ENCODE measurements at places on chromosomes 12 and 14.

GRCh38 chr14:53896726-53897125 is 59.9 kb downstream of the BMP4 start:
- no peak for DNase-seq

DNA sequence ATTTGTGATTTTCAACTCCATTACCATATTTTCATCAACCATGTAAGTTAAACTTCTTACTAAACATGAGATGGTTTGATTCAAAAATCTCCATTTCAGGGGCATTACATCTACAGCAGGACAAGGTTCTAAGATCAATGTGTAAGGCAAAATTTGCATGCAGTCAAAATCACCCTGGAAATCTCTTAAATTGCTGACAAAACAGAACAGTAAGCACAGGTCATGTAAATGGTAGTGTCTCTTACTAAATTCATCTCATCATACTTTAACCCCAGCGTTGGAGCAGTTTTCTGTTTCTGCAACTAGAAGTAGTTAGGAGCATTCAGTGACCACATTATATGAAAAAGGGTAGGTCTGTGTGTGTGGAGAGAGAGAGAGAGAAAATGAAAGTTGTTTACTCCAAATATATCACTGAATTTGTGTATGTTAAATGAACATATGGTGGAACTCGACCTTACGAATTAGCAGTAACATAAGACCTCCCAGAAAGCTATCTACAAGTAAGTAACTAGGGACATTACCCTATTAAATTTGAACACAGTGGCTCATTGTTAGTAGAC is 227.5 kb downstream of the SSPN start:
- no peak for DNase-seq

GRCh38 chr12:69030321-69030720 is 97.3 kb upstream of the CPM start:
- DNase-seq = no peak

DNA sequence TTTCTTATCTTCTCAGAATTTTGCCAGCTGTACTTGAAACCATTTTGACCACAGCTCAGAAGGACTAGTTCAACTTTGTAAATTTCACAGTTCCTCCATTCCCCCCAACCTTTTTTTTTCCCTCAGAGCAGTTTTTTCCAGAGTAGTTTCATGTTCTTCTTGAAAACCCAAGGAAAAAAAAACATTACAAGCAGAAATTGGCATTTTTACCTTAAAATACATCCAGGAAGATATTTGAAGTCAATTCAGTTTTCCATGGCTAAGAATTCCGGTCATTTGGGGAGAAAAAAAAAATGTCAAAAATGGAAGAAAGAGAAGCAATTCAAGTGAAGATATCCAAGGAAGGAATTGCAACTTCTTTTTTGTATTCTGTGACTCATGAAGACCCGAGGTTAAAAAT is 39.5 kb downstream of the SYNE2 start:
- DNase-seq = peak; percentile 9

GRCh38 chr12:121323908-121324307 is 27.4 kb upstream of the CAMKK2 start:
- no peak for DNase-seq

DNA sequence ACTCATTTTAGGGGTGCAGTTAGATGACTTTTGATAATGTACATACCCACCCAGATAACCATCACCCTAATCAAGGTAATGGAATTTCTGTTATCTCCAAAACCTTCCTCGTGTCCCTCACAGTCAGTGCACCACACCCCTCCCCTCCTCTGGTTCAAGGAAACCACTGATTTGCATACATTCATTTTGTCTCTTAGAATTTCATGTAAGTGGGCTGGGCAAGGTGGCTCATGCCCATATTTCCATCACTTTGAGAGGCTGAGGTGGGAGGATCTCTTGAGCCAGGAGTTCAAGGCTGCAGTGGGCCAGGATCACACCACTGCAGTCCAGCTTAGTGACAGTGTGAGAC is 15.7 kb downstream of the ADIPOR2 start:
- peak; percentile 53 for DNase-seq

GRCh38 chr12:113929312-113929989 is 36.7 kb downstream of the RBM19 start:
- DNase-seq = no peak

GRCh38 chr14:90639641-90640040 is 176.6 kb downstream of the TTC7B start:
- no peak for DNase-seq

- DNase-seq = no peak
Observed at GRCh38 chr14:30410986-30411385, 148.0 kb upstream of the G2E3 start.

GRCh38 chr14:55512421-55512820 is 67.6 kb upstream of the KTN1 start:
- DNase-seq = no peak

DNA sequence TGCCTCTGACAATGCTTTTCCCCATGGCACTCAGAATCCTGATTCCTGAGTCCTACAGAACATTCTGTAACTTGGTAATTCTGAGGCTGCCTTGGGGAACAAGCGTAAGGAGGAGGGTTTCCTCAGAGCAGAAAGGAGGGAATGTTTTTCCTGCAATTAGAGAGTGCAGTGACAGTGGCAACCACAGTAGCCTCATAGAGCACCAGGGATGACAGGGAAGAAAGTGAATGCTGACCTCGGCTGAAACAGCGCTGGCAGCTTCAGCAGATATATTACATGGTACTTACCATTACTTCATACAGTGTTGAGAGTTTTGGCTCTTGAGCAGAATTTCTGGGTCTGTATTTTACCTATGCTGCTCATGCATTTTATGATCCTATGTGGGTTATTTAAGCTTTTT is 757.1 kb downstream of the NRXN3 start:
- no peak for DNase-seq

- DNase-seq = peak; percentile 10
Observed at GRCh38 chr14:62117010-62117750, 355.0 kb downstream of the SNAPC1 start.

DNA sequence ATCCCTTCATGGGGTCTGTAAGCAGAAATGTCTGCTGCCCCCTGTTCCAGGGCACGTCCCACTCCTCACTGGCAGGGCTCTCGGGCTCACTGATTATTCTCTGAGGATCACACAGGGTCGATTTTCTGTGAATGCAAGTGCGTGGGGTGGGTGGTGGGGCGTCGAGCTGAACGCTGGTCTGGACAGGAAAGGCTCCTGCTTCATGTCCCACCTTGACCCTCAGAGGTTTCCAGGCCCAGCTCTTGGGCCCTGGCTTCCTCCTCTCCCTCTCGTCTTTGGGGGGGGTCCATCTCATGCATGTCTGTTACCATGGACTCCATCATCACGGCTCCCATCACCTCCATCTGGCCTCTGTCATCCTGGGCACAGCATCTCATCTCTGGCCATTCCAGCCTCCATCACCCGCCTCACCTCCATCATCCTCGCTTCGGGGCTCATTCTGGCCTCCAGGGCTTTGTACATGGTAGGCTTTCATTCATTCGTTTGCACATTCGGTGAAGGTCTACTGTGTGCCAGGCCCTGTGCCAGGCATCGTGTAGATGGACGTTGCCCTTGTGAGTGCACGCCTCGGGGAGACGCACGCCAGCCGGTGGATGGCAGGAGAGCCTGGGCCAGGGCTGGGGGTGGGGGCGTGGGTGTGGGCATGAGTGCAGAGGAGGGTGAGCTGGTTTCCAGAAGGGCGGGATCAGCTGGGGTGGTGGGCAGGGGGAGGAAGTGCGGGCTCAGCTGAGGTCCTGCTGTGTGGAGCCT is 34.7 kb downstream of the RTL1 start:
- no peak for DNase-seq

- no peak for DNase-seq
Observed at GRCh38 chr12:65335021-65335714, 56.7 kb downstream of the MSRB3 start.

GRCh38 chr14:93114713-93115068 is 1.0 kb downstream of the ITPK1 start:
- no peak for DNase-seq

GRCh38 chr12:127006972-127007371 is 1260.0 kb upstream of the TMEM132C start:
- DNase-seq = no peak

DNA sequence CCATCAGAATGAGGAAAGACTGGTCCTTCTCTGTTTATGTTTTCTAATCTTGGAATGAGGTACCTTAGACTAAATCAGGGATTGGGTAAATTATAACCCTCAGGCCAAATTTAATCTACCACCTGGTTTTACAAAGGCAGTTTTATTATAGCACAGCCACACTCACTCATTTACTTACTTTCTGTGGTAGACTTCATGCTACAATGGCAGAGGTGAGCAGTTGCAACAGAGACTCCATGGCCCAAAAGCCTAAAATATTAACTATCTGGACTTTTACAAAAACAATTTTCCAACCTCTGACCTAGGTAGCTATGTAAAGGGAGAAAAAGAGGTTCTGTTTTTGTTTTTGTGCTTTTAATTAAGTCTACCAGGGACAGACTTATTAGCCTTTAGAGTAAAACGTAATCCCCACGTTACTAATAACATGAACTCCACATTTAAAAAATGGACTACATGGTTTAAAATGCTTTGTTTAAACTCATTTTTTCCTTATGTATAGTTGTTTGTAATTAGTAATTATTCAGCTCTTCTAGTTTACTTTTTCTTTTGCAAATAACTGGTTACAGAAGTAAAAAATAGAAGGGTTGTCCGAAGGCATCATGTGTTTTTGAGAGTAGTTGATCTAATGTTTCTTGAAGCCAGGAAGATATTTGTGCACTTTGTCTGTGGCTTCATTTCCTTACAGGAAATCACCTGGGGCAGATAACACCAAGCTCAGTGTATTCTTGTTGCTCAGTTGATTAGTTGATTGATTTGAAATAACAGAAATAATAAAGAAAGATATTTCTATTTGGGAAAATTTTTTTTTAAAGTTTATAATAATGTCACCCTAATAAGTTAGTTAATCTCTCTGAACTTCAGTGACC is 57.6 kb upstream of the ATP2B1 start:
- DNase-seq = no peak

DNA sequence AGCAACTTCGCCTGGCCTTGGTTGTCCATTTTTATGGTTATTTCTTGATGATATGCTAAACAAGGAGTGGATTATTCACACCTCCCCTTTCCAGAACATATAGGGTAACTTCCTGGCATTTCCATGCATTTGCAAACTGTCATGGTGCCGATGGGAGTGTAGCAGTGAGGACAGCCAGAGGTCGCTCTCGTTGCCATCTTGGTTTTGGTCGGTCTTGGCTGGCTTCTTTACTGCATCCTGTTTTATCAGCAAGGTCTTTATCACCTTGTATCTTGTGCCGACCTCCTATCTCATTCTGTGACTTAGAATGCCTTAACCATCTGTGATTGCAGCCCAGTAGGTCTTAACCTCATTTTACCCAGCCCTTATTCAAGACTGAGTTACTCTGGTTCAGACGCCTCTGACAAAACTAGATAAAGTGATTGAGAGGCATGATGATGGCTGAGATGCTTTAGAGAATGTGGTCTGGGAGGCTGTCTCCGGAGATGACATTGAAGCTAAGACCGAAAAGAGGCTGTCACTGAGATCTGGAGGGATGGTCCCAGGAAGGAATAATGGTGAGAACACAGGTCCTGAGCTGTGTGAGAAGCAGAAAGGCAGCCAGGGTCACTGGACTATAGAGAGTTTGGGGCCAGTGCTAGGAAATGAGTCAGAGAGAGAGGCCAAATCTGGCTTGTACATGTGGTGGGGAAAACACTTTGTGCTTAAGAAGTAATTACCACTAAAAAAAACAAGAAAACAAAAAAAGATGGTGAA is 2.9 kb downstream of the GLT1D1 start:
- no peak for DNase-seq

DNA sequence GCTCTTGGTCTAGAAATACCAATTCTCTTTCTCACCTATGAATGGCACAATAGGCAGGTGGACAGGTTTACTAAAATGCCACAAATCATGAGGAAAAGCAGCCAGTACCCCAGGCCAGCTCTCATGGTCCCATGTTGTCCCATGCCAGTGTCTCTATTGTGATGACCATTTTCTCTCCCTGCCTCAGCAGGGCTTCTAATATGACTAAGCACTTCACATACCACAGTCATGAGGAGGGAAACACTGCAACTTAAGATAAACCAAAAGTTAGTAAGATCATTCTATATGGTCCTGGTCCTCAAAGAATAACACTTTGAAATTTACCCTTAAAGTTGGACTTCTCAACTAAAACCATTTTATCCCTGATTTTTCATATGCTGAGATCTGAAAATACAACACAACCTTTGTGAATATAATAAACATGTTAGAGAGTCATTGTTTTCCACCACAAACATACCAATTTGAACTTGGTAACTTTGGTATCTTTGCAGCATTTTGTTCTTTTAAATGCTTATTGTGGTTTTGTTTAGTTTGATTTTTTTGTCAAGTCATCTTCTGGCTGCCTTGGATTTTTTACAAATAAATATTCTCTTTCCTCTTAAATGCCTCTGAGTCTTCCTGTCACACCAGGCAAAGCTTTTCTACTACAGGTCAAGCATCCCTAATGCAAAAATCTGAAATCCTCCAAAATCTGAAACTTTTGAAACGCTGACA is 3.6 kb downstream of the TTC5 start:
- DNase-seq = peak; percentile 42

- no peak for DNase-seq
Observed at GRCh38 chr14:95352481-95352880, 32.8 kb upstream of the CLMN start.

GRCh38 chr12:42916143-42916542 is 326.6 kb upstream of the PRICKLE1 start:
- no peak for DNase-seq

DNA sequence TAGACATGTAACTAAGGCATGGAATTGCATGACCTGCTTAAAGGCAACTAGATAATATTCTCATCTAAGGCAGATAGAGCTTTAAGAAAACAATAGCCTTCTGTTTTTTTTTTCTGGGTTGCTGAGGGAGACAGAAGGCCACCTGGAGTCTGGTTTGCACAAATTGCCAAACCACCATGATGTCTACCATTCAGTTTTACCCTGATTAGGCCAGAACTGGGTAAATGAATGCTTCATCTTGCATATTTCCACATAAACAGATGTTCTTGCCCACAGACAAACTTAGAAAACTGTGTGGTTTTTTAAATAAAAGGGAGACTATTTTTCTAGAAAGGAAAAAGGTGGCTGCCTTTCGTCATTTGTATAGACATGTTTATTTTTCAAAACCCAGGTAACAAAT is 278.7 kb upstream of the PRICKLE1 start:
- DNase-seq = no peak

DNA sequence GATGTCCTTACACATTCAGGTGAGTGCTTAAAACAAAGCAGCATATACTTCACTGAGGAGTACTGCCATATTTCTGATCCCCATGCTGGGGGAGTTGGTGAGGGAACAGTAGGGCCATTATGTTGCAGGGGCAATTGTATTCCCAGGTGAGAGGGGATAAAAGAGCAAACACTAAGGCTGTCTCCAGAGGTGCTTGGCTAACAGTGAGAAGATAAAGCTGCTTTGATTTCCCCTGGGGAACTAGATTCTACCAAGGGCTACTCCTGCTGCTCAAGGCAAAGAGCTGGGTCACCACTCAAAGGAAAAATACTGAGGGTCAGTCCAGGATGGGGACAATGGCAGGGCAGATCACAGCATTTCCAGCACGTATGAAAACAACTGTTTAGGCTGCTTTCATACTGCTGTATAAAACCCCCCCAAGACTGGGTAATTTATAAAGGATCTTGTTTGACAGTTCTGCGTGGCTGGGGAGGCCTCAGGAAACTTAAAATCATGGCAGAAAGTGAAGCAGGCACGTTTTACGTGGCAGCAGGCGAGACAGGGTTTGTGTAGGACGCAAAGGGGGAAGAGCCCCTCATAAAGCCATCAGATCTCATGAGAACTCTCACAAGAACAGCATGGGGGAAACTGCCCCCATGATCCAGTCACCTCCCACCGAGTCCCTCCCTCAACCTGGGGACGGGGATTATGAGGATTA is 47.8 kb upstream of the OR5AU1 start:
- no peak for DNase-seq

Measured in hematopoietic multipotent progenitor cell treated with erythropoietin and hydrocortisone succinate and interleukin-3 and kit ligand, for 8 days (in vitro differentiated cells).